ENCODE measurements at places on chromosomes 5 and 9.

DNA sequence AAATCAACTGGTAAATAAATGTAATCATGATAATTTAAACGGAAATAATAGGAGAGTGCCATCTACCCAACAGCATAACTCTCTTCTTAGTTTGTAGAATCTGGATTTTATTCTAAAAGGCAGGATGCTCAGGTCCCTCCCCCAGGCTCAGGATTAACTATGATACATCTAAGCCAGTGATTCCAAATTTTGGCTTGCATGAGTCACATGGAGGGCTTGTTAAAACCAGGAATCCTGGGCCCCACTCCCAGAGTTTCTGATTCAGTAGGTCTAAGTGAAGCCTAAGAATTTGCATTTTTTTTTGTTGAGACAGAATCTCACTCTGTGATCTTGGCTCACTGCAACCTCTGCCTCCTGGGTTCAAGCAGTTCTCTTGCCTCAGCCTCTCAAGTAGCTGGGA, 62.3 kb upstream of the ZFR start:
- no peak for DNase-seq

- DNase-seq: no peak
Observed at GRCh38 chr5:179185941-179186411, 125.8 kb downstream of the ZNF354C start.

- DNase-seq: no peak
Observed at GRCh38 chr9:70352802-70353201, 61.7 kb downstream of the KLF9 start.

GRCh38 chr5:133343196-133343595, 269.1 kb downstream of the FSTL4 start:
- DNase-seq: no peak

GRCh38 chr9:25029743-25030142, 484.0 kb upstream of the IZUMO3 start:
- DNase-seq: no peak

DNA sequence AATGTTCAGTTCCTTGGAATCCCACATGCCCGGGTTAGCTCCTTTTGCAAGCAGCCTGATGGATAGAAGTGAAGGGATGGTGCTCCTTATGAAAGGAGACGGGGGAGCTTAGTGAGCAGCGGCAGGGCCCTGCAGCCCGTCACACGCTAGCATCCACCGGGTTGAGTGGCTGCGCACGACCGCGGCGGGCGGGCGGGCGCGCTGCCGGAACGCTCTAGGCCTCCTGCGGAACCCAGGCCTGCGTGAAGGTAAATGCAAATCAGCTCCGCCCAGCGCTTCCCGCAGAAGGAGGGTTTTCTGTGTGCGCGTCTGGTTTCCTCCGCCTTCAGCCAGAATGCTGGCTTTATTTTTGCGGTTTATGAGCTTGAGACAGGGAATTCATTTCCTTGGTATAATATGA, 19.8 kb downstream of the IL12B start:
- DNase-seq: no peak

GRCh38 chr9:93451849-93452709, 594 bp downstream of the FAM120A start:
- peak; percentile 18 for DNase-seq

GRCh38 chr5:126896170-126896702, 119.3 kb downstream of the LMNB1 start:
- DNase-seq: no peak

GRCh38 chr9:87127543-87127942, 180.2 kb upstream of the GAS1 start:
- DNase-seq: no peak
